Camera-type eye (tissue), 1 donor: ENCODE measurements at places on chromosomes 16 and 17. TPM values are rescaled to one million over a fixed set of nuclear protein-coding genes. Genes with fewer than 3 reads are reported as not detected.

The ARHGAP23 gene
- total RNA-seq: 73.6 TPM

The NPIPA8 gene
- total RNA-seq: 76.3 TPM

The DOC2A gene
- total RNA-seq: 2.7 TPM

The PFN1 gene
- total RNA-seq: 177 TPM

The ABCC6 gene
- total RNA-seq: 3.0 TPM
